Hematopoietic multipotent progenitor cell (in vitro differentiated cells): ENCODE measurements at places on chromosomes 5 and 9. TPM values are rescaled to one million over a fixed set of nuclear protein-coding genes. Genes with fewer than 3 reads are reported as not detected.

- no peak for DNase-seq
Observed at GRCh38 chr9:116370556-116370955, 217.0 kb downstream of the PAPPA start.

GRCh38 chr5:143837306-143837848 is 25.4 kb downstream of the HMHB1 start:
- DNase-seq, result no peak

GRCh38 chr5:115387816-115388215 is 91.4 kb upstream of the CCDC112 start:
- DNase-seq, result no peak

DNA sequence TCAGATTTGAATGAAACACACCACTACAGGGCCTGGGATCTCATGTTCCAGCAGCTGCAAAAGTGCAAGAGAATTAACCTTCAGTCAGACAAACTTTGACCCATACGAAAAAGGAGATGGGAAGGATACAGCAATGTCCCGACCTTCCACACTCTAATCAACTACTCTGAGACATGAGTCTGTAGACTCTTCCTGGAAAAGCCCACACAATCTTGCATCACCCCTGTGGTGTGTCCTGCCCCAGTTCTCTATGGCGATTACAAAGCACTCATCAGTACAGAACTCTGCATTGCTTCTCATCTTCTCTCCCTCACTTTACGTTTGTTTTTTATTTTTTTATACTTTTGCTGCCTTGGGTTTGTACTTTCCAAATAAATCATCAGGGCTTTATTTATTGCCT is 241.0 kb upstream of the KIF2A start:
- DNase-seq, result no peak

DNA sequence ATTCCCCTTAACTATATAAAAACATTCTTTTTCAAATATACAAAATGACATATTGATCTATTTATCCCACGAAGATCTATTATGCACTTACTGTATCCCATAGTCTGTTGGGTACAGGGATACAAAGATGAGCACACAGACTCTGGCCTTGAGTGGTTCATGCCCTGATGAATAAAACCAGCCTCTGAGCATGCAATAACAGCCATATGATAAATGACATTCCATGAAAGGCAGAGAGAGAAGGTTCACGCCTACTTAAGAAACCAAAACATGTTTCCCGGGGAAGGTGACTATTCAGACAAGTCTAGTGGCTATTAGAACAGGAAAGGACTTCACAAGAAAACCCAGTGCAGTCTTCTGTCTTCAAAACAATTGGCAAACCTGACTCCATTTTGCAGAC is 406.2 kb upstream of the BRINP1 start:
- DNase-seq, result no peak

DNA sequence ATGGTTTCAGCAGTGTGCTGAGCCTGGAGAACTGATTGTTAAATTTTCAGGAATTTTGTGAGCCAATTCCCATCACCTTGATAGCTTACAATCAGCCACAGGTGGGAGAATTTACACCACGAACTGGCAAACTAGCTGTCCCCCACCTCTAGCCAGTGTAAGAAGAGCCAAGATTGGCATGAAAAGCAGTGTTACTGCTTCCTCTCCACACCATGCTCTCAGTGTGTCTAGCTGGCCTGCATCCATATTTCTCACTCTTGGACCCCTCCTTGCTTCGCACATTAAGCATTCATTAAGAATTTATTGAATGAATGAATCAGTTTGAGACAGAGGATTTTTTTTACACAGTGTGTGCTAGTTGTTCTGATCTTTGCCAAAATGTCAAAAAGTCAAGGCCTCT is 36.7 kb upstream of the MAN2A1 start:
- no peak for DNase-seq

DNA sequence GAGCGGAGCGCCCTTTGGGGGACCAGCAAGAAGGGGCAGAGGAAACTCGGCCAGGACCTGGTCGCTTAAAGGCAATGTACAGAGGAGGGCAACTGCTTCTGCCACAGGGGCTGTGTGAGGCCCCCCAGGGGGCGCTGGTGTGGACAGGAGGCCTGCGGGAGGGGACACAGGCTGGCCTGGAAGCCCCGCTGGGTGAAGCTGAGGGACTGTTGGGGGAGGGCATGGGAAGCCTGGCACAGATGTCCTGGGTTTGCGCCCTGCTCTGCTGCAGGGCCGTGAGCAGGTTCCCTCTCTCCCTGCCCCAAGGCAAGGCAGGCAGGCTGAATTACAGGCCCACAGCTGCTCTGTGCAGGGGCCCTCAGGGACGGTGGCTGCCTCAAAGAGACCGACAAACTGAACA is 5.4 kb downstream of the MED22 start:
- DNase-seq, result peak; percentile 32

GRCh38 chr9:69371001-69371400 is 46.0 kb downstream of the ENTREP1 start:
- DNase-seq, result no peak

- DNase-seq, result no peak
Observed at GRCh38 chr9:126893079-126893478, 21.5 kb upstream of the RALGPS1 start.

- no peak for DNase-seq
Observed at GRCh38 chr5:151326266-151326665, 21.1 kb downstream of the SLC36A2 start.

DNA sequence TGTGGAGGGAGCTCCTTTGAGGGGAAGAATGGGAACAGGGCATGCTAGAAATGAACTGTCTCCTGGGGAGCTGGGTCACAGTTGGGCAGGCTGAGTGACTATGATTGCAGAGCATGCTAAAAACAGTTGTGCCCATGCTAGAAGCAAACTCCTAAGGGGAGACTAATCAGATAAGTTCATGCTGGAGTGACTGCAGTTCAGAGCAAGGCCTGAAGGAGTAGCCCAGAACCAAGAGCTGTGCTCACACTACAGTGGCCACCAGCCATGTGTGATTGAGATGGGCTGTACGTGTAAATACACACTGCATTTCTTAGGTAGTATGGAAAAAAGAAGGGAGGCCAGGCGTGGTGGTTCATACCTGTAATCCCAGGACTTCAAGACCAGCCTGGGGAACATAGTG is 10.3 kb upstream of the AK1 start:
- no peak for DNase-seq

DNA sequence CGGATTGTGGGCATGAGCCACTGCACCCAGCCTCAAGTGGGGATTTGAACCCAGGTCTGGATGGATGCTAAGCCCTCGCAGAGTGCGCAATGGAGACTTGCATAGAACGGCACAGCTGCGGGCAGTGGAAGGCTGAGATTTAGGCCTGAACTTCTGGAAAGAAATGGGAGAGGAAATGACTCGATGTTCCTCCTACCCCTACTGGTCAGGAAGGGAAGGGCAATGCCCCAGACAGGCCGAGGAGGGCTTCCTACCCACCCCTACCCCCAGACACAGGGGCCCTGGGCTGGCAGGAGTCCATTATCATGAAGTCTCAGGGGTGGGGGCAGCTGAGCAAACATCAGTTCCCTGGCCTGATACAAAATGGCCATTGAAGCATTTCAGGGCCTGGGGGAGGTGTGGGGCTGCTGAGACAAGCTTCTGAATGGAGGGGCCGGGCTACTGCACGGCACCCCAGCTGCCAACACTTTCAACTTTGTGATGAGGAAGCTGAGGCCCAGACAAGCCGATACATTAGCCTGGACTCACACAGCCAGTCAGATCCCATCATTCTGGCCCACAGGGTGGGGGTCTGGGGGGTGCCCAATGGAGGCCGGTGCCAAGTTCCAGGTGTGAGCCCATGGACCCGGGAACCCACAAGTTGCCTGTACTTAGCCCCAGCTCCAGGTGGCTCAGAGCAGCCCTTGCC is 13.5 kb upstream of the WDR38 start:
- DNase-seq, result no peak

- DNase-seq, result no peak
Observed at GRCh38 chr5:61924251-61924650, 381.8 kb upstream of the KIF2A start.

GRCh38 chr5:52148679-52149078 is 639.0 kb upstream of the ITGA1 start:
- no peak for DNase-seq

- DNase-seq, result no peak
Observed at GRCh38 chr5:147387109-147387508, 122.8 kb downstream of the DPYSL3 start.

- no peak for DNase-seq
Observed at GRCh38 chr5:83955916-83956315, 235.3 kb upstream of the HAPLN1 start.

Gene RUSC2
- total RNA-seq, result 17.8 TPM

Gene TMEM8B
- 1.1 TPM for total RNA-seq

Gene IFNA2
- total RNA-seq, result not detected

Gene SLC1A3
- 1.3 TPM for total RNA-seq

Gene NEUROG1
- not detected for total RNA-seq

Gene PNPLA7
- total RNA-seq, result 11.6 TPM

Gene ANKRD34B
- total RNA-seq, result under 0.01 TPM

Gene CLIC3
- 0.27 TPM for total RNA-seq
